ENCODE measurements at places on chromosomes 1 and 21. TPM values are rescaled to one million over a fixed set of nuclear protein-coding genes. Genes with fewer than 3 reads are reported as not detected.

DNA sequence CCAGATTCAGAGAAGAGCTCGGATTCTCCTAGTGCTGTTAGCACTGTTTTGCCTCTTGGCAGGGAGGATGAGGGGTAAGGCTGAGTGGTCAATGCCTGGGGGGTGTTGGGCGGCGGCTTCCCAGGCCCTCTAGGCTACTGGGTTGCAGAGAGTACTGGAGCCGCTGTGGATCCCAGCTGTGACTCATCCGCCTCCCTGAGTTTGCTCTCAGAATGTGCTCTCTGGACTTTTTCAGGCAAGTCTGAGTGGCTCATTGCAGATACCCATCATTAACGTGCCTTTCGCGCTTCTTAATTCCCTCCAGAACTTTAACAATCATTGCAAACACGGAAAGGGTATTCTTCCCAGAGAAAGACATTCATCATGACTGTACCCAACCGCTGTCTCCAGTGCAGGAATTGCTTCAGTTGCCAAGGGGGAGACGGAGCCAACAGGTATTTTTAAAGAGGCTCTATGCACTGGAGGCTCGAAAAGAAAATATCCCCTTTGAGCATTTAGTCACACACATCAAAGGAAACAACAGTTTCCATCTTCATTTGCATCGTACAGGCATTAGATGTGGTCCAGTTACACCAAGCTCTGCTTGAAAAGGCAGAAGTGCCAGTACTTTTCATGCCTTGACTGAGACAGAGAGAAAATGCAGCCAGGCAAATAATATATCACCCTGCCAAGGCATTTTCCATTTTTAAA is 14.4 kb upstream of the CAMTA1 start:
- DNase-seq = no peak

Gene MPL
- total RNA-seq = not detected

Gene NUP133
- 52.7 TPM for total RNA-seq

DNA sequence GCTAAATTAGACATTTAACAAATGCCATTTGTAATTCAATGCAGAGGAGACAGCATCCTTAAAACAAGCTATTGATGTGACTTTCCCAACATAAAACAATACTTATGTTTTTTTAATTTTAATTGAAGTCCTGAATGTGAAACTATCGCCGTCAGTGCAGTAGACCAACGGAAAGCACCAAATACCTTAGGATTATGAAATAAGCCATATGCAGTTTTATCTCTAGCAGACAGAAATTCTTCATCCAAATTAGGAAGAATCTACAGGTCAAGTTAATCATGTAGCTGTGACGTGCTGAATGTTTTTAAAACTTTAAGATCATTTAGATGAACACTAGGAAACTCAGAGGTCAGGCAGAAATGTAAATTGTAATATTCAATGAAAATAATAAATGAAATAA is 714 bp upstream of the ST6GALNAC5 start:
- no peak for DNase-seq

DNA sequence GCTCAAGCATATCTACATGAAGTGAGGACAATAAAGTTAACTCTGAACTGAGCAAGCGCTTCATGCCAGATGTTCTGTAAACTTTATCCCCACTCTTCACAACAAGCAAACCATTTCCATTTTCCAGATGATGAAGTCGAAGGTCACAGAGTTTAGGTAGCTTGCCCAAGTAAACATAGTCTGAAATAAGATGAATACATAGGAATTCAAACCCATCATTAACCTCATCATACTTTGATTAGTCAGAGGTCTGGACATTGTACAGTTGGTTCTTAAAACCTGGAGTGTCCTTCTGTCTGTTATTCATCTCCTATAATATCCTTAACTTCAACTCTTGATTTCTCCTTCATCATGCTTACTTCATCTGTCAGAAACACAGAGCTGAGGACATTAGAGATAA is 180.3 kb upstream of the C8B start:
- DNase-seq = no peak

GRCh38 chr1:4977701-4978100 is 323.3 kb downstream of the AJAP1 start:
- DNase-seq = no peak

DNA sequence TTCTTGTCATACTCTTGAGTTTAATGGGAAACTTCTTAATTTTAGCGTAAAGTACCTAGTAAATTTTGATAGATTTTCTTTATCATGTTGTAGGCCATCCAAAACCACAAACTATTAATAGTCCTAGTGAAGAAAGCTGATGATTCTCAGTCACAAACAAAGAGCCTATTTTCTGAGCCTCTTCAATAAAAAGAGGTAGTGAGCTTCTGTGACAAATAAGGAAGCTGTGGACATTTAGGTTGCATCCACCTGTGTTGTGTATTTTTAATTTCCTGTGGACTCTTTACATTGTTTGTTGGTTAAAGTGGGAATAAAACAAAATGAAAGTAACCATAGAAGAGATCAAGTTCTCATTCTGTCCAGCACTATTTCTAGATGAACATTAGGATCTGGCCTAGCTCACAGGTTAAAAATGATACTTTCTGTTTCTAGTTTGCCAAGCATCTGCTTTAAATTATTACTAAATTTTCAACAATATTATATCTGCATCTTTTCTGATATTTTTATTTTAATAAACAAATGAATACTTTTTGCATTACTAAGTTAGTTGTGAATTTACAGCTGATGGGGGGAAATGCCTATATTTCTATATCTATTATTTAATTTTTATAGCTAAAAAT is 702.2 kb upstream of the ADGRL4 start:
- no peak for DNase-seq

- DNase-seq = no peak
These were observed 1569.0 kb upstream of the B3GALT2 start for GRCh38 chr1:194755241-194755994.

Gene INSRR
- total RNA-seq = 0.07 TPM

Gene CFAP107
- total RNA-seq = not detected

- no peak for DNase-seq
These were observed 25.7 kb downstream of the TRIM33 start for GRCh38 chr1:114485286-114485685.

- DNase-seq = no peak
These were observed 2.0 kb upstream of the ASCL5 start for GRCh38 chr1:201128962-201129361.

Gene TMPRSS3
- total RNA-seq = 68.6 TPM

- no peak for DNase-seq
These were observed 398 bp downstream of the PTPRU start for GRCh38 chr1:29236712-29237128.

- no peak for DNase-seq
These were observed 1.2 kb upstream of the PADI2 start for GRCh38 chr1:17120481-17120877.

GRCh38 chr1:180002437-180002836 is 47.8 kb downstream of the CEP350 start:
- no peak for DNase-seq

DNA sequence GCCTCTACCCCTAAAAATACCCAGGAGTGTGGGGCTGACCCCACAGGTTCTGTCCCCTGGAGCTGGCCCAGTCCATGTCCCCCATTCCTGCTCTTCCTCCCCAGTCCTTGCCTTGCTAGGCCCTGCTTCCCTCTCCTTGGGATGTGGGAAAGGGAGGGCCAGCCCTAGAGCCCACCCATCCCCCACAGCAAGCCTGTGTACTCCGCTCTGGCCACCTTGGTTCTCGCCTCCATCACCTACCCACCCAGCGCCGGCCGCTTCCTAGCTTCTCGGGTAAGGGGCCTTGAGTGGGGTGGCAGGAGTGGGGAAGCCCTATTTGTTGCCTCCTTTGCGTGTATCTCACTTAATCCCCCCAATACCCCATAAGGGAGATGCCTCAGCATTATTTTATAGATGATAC is 6.7 kb downstream of the CLCNKB start:
- DNase-seq = no peak

- DNase-seq = peak; percentile 21
These were observed 96.4 kb downstream of the GLIS1 start for GRCh38 chr1:53642607-53643006.

Gene CHI3L2
- 13.8 TPM for total RNA-seq

DNA sequence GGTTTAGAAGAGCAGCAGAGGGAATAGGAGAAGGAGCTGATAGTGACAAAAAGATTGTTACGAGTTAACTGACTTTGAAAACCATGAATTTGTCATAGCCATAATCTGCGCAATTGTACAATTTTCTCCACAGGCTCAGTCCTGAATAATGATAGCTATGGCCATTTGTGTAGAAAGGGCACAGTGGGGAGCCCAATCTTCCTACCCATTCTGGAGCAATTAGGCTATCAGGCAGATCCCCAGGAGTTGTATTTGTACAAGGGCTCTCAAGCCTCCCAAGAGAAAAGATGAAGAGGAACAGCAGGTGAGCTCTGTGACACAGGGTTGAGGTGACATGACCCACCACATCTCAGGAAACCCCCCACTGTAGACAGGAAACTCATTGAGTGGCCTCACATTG is 42.1 kb upstream of the SAMD13 start:
- DNase-seq = no peak

DNA sequence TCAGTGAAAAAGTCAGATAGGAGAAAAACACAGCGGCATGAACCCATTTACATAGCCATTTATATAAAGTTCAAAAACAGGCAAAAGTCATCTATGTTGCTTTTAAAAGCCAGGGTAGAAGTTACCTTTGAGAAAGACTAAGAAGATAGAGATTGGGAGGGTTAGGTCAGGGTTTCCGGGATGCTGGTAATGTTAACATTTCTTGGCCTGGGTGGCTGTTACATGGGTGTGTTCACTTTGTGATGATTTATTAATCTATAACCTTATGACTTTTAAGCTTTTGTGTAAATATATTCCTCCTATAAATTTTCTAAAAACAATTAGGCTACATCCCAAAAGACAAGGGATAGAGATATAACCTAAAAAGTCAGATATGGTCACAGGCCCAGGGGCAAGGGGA is 15.0 kb upstream of the FAM20B start:
- no peak for DNase-seq

Gene PRDM16
- 0.25 TPM for total RNA-seq

Data from activated naive CD4-positive, alpha-beta T cell treated with anti-CD3 and anti-CD28 coated beads, Interleukin-2, amount 50 U/mL, for 72 hours (primary cell).